ENCODE measurements at places on chromosomes 5 and 9.

GRCh38 chr5:58239045-58239444, 220.8 kb downstream of the PLK2 start:
- DNase-seq: no peak

DNA sequence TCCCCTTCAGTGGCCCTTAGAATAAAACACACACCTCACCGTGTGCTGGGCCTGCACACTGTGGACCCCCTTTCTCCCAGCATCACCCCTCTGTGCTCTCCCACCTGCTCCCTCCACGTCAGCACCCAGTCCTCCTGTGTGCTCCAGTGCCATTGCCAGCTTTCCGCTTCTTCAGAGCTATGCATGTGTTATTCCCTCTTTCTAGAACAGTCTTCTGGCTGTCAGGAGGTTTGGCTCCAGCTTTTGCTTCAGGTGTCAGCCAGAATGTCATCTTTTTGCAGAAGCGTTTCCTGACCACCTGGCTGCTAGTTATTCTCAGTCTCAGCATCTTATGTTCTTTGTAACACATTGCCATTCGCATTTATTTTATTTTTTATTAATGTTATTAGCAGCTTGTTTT, 119.7 kb downstream of the TLE4 start:
- no peak for DNase-seq

- DNase-seq: no peak
Observed at GRCh38 chr9:127142931-127143464, 20.6 kb upstream of the ANGPTL2 start.

- peak; percentile 81 for DNase-seq
Observed at GRCh38 chr5:108749128-108749861, 1.6 kb downstream of the FER start.

- peak; percentile 81 for DNase-seq
Observed at GRCh38 chr5:177317959-177318377, 6.3 kb upstream of the MXD3 start.

DNA sequence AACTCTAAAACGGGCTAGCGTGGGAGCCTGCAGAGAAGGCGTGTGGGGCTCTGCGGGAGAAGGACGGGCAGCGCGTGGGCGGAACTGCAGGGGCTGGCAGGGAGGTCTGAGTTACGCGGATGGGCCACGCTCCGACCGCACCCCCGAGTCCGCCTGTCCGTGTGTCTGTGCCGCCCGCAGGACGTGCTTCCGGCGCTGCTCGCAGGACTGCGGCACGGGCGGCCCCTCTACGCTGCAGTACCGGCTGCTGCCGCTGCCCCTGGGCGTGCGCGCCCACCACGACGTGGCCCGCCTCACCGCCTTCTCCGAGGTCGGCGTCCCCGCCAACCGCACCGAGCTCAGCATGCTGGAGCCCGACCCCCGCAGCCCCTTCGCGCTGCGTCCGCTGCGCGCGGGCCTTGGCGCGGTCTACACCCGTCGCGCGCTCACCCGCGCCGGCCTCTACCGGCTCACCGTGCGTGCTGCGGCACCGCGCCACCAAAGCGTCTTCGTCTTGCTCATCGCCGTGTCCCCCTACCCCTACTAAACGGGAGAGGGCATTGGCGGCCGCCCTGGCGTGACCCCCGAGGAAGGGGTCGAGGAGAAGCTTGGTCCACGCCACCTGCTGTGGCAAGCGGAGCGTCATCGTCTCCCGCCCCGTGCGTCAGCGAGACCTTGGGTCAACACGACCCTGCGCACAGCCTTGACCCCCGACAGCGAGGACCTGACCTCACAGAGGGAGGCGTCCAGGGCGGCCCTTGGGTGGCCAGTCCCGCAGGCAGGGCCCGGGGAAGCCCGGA, 11.4 kb upstream of the ASS1 start:
- peak; percentile 62 for DNase-seq

DNA sequence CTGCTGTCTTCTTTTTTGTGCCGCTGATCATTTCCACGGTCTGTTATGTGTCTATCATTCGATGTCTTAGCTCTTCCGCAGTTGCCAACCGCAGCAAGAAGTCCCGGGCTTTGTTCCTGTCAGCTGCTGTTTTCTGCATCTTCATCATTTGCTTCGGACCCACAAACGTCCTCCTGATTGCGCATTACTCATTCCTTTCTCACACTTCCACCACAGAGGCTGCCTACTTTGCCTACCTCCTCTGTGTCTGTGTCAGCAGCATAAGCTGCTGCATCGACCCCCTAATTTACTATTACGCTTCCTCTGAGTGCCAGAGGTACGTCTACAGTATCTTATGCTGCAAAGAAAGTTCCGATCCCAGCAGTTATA, 17.1 kb downstream of the F2R start:
- DNase-seq: no peak

- DNase-seq: no peak
Observed at GRCh38 chr9:97788763-97789663, 64.0 kb upstream of the FOXE1 start.

- DNase-seq: no peak
Observed at GRCh38 chr5:141701360-141702119, 19.5 kb upstream of the ARAP3 start.

DNA sequence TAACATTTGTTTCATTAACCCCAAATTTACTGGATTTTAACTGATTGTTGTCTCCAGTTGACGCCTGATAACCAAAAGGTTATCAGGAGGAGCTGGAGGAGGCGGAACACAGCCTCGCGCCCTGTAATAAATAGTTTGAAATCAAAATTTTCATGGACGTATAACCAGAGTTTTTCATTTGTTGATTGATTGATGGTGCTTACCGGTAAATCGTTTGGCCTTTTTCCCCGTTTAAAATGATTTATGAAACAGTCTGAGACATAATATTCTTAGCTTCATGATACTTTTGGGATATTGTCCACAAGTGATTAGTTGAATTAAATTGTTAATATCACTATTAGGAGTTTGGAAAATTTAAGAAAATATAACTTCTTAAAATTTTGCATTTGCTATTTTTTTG, 1.7 kb downstream of the FOCAD start:
- DNase-seq: no peak

- DNase-seq: no peak
Observed at GRCh38 chr5:33037076-33037475, 326.0 kb downstream of the NPR3 start.

DNA sequence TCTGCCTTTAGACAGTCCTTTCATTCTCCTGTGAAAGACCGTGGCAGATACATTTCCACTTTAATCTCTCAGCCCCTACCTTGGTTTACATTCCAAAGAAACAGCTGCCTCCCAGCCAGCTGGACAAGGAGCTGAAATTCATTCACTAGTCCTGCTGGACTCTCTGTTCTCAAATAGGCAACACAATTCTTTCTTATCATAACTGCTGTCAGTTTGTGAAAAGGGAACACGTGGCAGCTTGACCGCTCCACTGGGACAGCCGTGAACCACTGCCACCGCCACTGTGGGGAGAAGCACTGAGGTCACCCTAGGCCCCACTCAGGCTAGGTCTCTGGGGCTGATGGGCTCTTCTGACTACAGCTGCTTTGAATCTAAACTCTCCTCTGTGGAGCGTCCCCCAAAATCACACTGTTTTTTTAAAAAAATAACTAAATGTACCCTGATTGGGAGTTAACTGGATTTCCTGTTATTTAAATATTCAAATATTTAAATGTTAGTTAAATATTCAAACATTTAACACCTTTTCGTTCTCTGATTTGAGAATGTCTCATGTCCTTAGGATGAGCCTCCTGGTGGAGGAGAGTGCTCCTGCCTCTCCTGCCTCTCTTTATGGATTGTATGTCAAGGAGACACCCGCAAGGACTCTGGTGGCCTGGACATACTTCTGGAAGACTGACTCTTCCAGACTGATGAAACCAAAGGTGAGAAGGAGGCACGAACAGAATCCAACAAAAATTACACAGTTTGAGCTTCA, 120.1 kb downstream of the BOD1 start:
- DNase-seq: no peak

DNA sequence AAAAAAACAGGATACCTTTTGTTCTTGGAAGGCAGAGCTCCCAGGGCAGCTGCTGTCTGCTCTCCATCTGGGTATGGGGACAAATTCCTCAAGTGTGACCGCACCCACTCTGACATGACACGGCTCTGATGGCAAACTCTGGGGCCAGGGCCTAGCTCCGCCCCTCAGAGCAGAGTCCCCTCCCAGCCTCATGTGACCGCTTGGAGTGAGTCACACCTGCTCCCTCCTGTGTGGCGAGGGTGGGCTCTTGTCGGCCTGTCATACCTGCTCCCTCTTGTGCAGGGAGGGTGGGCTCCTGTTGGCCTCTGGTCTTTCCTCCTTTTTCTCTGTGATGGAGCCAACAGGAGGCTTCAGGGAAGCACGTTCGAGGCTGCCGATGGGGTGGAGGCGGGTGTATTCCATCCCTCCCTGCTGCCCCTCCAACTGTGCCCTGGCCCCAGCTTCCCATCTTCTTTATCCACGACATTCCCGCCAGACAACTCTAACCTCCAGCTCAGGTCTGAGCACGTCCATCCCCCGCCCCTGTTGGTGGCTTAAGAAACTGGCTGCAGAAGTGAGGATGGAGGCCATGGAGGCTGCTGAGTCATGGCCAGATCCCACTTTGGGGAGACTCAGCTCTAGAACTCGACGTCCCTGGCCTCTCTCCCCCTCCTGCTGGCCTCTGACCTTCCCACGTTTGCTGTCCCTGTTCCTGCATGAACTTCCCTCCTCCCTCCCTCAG, 65.3 kb downstream of the OLFM1 start:
- DNase-seq: peak; percentile 91

- DNase-seq: no peak
Observed at GRCh38 chr5:6402939-6403338, 24.6 kb upstream of the MED10 start.

DNA sequence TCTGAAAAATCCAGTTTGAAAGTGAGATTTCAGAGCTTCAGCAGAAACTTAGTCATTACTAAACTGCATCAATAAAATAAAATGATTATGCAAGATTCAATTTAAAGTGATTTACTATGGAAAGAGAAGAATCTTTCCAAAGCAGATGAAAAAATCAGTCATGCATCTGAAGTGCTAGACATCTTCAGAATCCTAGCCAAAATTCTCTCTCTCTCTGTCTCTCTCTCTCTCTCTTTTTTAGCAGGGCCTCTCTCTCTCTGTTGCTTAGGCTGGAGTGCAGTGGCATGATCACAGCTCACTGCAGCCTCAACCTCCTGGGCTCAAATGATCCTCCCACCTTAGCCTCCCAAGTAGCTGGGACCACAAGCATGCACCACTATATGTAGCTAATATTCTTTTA, 18.2 kb upstream of the UBLCP1 start:
- DNase-seq: no peak

DNA sequence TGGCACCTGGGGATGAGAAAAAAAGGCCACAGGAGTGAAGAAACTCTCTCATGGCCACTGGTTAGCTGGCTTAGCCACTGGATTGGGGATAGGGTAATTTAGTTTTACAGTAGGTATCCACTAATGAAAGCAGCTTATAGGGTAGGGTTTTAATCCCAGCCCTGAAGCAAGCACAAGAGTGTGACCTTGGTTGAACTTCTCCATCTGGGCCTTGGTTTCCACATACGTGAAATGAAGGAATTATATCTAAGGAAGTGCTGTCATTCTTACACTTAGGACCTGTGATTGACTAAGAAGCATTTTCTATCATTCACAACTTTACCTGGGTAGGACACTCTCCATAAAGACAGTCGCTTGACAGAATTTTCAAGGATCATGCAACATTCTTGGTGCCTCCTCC, 49.6 kb downstream of the FAT2 start:
- no peak for DNase-seq

- DNase-seq: no peak
Observed at GRCh38 chr5:775961-776861, 8.3 kb downstream of the ZDHHC11B start.

DNA sequence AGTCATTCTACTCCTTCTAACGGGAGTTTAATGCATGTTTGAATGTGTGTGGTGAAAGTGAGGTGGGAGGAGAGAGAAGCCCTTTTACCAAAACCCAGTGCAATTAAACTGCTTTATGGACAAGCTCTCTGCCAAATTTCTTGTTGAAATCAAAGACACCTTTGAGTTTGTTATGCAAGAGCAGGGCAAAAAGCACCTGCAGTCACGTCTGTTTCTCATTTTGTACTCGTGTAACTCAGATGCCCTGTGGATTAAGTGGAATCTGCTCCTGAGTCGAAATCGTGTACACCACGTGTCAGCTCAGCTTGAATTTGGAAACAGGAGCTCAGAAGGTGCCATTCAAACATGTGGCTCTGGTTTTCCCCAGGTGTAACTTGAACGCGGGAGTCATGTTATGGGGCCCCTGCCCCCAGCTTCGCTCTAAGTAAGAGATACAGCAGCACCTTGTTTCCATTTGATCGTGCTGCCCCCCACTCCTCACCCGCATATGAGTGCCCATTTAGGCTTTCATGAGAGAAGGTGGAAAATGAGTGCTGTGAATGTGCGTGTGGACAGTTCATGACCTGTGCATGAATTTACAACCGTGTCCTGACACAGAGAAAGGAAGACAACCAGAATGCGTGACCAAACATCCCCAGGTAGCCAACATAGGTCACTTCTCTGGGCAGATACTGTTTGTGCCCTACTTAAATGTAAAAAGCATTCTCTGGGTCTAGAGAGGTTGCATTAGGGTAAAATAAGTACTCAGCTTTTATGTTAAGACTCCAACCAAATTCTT, 347.0 kb upstream of the SLC30A5 start:
- DNase-seq: no peak

DNA sequence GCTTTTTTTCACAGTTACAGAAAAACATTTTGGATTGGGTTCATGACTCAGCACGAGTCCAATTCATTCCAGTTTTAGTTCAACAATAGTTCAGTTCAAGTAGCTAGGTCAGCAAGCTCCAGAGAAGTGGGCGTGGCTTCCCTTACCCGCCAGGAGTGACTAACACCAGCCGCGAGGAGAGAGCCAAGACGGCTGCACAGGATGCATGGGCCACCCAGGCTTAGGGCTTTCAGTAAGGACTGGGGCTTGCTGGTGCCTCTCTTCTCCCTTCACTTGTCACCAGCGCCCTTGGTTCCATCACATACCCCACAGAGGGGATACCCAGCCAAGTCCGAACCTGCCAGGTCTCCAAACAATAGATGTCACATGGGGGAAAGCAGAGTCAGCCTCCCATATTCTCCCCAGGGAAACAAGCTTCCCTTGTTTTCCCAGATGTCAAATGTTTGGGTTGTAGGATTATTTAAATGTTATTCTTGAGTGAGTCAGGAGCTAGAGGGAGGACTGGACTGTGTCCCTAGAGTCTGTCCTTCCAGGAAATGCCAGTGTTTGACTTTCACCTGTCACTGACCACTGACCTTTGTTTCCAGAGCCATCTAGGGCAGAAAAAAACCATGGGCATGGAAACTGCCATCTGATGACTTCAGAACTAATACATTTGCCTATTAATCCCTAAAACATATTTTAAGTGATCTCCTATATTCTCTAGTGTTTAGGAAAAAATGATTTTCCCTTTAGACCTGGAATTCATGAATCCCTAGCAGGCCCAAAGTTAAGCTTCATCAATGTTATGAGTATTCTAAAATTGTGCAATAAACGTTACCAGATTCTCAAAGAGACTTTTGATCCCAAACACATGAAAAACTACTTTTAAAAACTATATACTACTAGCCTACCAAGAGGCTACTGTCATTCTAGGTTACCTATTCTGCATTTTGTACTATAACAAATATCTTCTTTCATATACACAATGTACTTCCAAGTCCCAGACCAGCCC, 51.9 kb downstream of the NIPAL4 start:
- peak; percentile 84 for DNase-seq

Measured in SW480 (cell line).